Spleen (tissue), 13 donors: ENCODE measurements at places on chromosomes 11 and 22.

DNA sequence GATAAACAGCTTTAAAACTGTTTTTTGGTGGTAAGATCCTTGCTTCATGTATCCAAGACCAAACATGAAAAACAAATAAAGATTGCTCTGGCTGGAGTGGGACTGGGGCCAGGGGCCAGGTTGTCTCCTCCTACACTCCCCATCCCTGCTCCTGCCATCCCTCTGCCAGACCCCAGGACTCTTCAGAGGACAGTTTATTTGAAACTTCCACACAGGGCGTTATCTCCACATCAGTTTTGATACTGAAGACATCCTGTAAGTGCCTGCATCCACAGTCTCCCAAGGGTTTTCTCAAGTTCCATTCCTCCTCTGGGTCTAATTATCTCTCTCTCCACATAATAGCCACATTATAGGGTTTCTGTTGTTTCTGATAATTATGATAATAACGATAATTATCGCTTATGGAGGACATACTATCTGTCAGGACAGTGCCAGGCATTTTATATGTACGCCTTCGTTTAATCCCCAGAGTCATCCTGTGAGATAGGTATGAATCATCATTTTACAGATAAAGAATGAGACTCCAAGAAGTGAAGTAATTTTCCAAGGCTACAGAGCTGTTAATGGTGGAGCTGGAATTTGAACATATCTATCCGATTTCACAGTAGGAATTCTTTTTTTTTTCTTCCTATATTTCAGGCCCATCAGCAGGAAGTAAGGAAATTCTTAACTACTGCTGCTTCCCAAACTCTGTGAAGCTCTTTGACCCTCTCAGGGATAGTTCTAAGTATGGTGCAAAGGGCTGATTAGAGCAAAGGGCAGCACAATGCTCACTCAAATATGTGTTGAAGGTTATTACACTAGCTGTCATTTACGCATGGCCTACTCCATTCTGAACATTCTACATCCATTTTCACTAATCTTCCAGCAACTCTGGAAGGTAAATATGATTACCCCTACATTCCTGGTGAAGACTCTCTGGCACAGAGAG lies 488.0 kb upstream of the CCDC90B start:
- no peak for DNase-seq

GRCh38 chr11:64570341-64570740 lies 20.7 kb upstream of the SLC22A12 start:
- DNase-seq: no peak

- no peak for DNase-seq
These were observed 31.8 kb downstream of the DLG2 start for GRCh38 chr11:85595285-85595884.

- DNase-seq: no peak
These were observed 60.7 kb downstream of the TTC17 start for GRCh38 chr11:43419460-43419859.

GRCh38 chr11:10667521-10667885 lies 26.1 kb downstream of the IRAG1 start:
- no peak for DNase-seq

DNA sequence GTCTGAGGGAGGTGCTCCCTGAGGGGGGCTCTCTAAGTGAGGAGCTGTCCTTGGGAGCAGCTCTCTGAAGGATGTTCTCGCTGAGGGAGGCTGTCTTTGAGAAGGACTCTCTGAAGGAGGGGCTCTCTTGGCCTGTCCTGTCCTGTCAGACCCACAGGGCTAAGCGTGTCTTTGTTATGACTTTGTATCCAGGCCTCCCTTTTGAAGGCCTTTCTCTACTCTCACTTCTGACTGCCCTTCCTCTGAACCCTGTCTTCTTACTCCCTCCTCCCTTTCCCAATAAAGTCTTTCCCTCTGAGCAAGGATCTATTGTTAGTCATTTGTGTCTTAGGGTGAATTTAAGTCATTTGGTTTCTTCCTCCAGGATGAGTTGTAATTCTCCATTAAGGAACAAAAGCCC lies 330.1 kb upstream of the PLET1 start:
- DNase-seq: no peak

DNA sequence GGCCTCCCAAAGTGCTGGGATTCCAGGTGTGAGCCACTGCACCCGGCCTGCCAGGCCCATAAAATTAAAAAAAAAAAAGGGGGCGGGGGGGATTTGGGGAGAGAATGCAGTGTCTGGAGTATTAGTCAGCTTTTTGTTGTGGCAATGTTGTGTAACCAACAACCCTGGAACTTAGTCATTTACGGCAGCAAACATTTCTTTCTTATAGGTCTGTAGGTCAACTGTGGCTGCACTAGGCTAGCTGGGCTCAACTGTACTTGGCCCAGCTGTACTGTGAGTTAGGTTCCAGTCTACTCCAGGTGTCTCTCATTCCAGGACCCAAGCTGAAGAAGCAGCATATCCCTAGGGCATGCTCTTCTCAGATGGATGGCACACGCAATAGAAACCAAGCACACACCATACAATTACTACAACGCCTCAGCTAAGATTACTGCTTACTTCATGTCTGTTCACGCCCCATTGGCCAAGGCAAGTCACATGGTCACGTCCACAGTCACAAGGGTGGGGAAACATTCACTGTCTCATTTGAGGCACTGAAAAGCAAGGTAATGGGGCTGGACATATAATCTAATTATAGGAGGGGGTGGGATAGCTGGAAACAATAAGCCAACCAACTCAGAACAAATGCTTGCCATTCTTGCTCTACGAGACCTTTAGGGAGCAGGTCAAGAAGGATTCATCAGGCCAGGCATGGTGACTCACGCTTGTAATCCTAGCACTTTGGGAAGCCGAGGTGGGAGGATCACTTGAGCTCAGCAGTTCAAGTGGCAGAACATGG lies 10.4 kb upstream of the SPINDOC start:
- peak; percentile 29 for DNase-seq

DNA sequence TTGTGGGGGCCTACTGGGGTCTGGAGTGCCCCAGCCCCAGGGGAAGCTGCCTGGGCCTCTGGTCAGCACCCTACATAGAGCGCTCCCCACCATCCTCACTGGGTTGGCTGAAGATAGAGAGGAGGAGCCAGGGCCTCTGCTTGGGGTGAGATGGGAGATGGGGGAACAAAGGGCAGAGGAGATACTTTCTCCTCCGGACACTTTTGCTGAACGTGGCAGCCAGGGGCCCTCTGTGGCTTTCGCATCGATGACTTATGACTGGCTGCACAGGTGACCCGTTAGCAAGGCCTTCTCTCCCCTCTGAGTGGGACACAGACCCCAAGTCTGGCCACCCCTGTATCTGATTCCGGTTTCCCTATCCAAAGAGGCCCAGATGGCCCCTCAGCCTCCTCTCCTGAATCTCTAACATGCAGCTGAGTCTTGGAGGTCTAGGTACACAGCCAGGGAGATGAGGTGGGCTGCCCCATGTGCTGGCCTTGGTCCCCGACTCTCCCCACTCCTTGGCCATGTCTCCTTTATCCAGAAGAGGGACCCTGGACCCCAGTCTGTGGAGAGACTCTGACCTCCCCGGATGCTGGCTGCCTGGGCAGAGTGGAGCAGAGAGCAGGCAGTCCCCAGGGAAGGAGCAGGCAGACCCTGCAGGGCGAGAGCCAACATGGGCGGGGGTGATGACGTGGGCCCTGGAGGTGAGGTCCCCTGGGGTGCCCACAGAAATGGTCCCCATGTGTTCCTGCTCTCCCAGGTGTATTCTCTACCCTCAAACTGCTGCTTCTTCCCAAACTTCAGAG lies 59.3 kb upstream of the NECTIN1 start:
- DNase-seq: peak; percentile 66

DNA sequence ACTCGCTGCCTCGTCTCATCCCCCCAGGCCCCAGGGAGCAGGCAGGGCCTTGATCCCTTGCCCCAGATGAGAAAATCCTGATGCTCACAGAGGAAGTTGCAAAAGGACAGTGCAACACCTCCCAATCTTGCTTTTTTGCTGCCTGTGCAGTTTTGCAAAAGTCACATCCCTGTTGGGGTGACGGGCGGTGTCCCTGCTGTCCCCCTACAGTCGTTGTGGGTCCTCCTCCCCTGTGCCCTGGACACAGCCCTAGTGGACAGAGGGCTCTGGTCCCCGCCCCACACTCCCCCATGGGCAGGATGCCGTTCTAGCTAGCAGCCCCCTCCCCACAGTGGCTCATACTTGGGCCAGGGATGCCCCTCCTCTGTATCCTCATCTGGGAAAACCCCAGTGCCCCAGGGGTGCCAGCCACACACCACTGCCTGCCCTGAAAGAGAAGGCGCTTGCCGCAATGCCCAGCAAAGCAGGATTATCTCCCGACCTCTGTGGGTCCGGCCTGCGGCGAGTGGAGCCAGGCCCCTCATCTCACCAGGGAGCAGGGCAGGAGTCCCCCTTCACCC lies 18.4 kb upstream of the CTSD start:
- no peak for DNase-seq

- peak; percentile 54 for DNase-seq
These were observed 20.7 kb downstream of the LINC01488 start for GRCh38 chr11:69501891-69502860.

DNA sequence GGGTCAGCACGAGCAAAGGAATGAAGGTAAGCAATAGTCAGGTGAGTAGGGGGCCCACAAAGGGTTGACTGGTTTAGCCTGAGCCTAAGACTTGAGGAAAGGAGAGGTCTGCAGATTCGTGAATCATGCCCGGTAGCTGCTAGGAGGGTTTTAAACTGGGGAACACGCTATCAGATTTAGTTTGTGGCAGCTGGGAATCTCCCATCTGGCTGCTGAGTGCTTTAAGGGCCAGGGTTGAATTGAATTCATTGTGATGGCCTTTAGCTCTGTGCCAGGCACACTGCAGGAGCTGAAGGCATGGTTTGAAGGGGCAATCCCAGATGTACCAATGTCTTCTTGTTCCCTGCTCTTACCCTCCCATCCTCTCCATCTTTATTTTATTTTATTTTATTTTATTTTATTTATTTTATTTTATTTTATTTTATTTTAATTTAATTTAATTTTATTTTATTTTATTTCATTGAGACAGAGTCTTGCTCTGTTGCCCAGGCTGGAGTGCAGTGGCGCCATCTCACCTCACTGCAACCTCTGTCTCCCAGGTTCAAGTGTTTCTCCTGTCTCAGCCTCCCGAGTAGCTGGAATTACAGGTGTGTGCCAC lies 1.9 kb upstream of the NECTIN1 start:
- DNase-seq: no peak

GRCh38 chr11:24206030-24206429 lies 290.8 kb upstream of the LUZP2 start:
- no peak for DNase-seq

DNA sequence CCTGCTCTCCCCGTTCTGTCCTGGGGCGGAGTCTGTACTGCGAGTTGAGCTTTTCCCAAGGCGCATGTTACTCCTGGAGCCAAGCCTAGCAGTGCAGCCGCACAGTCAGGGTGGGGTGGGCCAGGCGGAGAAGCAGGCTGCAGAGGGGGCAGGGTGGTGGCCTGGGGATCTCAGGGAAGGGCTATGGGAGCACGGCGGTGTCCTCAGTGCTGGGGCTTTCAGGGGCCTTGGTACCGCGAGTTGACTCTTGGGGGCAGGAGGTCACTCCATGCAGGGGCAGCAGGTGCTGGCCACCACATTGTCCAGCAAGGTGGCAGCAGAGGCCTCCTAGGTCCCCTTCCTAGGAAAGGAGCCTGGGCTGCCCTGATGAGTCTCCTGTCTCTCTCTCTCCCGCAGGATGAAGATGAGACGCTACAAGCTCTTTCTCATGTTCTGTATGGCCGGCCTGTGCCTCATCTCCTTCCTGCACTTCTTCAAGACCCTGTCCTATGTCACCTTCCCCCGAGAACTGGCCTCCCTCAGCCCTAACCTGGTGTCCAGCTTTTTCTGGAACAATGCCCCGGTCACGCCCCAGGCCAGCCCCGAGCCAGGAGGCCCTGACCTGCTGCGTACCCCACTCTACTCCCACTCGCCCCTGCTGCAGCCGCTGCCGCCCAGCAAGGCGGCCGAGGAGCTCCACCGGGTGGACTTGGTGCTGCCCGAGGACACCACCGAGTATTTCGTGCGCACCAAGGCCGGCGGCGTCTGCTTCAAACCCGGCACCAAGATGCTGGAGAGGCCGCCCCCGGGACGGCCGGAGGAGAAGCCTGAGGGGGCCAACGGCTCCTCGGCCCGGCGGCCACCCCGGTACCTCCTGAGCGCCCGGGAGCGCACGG lies 14.9 kb upstream of the MIEF1 start:
- no peak for DNase-seq

DNA sequence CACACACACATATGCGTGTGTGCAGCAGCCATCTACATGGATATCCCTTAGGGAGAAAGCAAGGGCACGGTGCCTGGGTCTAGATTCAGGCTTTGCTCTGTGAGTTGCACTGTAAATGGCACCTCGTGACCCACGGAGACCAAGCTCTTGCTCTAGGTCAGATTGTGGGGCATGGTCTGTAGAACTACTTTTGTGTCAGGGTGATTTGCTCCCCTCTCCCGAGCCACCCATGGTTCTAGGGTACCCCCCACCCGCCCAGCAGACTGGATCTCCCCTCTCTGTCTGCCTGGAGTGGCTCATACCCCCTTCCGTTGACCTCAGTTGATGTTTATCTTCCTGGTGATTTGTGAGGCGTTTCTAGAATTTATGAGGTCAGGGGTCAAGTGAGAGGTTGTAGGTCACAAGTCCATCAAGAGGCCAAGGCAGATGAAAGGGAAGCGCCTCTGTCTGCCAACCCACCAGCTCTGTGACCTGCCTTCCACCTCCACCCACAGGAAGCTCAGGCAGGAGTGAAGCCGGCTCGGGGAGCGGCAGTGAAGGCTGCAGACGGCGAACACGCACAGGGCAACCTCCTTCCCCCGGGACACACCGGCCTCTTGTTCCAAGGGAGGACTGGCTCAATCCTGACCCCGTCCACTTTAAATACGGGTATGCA lies 76.2 kb upstream of the TTLL12 start:
- DNase-seq: peak; percentile 88

DNA sequence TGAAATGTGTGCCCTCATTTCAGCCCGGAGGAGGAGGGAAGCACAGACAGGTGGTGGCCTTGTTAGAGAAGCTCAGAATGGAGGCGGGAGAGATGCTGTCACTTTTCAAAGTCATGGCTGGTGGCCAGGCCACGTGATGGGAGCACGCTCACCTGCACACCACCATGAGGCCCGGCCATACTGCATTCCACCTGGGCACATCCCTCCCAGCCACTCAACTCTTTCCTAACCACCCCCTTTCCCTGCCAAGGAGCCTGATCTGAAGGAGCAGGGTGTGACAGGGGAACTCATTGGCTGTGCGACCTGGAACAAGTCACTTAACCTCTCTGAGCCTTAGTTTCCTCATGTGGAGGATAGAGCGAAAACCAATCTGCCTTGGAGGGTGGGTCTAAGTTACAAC lies 364.5 kb downstream of the CTTN start:
- peak; percentile 41 for DNase-seq

- DNase-seq: no peak
These were observed 83.9 kb upstream of the SNX19 start for GRCh38 chr11:130999992-131000770.

DNA sequence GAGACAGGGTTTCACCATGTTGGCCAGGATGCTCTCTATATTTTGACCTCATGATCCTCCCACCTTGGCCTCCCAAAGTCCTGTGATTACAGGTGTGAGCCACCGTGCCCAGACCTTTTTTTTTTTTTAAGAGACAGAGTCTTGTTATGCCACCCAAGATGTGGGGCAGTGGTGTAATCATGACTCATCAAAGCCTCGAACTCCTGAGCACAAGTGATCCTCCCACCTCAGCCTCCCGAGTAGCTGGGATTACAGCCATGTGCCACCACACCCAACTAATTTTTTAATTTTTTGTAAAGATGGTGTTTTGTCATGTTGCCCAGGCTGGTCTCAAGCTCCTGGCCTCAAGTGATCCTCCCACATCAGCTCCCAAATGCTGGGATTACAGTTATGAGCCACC lies 37.9 kb downstream of the IZUMO1R start:
- DNase-seq: no peak

GRCh38 chr11:107508201-107508857 lies 50.7 kb upstream of the CWF19L2 start:
- DNase-seq: no peak

- no peak for DNase-seq
These were observed 23.3 kb downstream of the MYH9 start for GRCh38 chr22:36364255-36365019.
